Stimulated activated CD8-positive, alpha-beta memory T cell treated with anti-CD3 and anti-CD28 coated beads, Interleukin-15, amount 100 ng/mL, for 1 hour (primary cell): ENCODE measurements at places on chromosomes 1 and 21.

DNA sequence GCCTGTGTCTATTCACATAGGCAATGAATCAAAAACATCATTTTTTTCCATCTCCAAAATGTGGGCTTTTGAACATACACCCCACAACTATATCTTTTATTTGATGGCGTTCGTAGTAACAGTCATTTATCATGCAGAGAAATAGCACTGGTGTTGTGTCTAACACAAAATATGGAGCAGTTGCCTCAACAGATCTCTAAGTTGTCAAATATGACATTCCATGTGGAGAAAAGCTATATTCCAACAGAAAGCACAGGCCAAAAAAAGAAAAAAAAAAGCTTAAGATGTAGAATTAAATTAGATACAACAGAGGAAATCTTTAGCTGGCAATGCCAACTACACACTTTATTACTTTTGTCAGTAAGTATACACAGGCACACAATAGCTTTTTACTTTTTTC is 411.7 kb downstream of the BRINP3 start:
- DNase-seq: no peak

- DNase-seq: no peak
These were observed 75.0 kb downstream of the PTPN14 start for GRCh38 chr1:214476229-214476985.

DNA sequence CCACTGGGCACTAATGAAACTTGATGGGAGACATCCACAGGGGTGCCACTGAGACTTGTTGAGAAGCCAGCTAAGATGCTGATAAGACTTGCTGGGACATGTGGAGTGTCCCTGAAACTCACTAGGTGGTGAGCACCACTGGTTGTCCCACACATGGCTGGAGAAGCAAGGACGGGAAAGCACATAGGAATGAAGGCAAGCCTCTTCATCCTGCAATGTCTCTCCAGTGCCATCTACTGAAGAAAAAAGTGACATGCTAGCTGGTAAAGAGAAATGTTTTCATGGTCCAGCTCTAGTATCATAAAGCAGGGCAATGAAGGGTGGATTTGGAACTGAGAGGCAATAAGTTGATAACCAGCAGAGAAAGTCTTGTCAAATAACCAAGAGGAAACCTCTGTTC is 283.0 kb downstream of the PAPPA2 start:
- DNase-seq: no peak

DNA sequence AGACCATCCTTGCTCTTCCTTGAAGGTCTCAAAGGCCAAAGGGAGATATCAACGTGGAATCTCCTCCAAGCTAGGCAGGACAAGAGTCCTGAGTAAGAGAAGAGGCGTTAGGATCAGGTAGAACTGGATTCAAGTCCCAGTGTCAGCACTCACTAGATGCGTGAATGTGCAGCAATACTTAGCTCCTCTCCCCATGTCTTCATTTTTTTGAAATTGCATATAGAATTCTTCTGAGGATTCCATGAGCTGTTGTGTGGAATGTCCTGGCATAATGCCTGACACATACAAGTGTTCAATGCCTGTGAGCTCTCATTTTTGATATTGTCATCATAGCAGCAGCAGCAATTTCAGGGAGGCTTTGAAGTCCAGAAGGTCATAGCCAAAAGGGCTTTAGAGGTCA is 333.2 kb downstream of the KCNH1 start:
- no peak for DNase-seq

DNA sequence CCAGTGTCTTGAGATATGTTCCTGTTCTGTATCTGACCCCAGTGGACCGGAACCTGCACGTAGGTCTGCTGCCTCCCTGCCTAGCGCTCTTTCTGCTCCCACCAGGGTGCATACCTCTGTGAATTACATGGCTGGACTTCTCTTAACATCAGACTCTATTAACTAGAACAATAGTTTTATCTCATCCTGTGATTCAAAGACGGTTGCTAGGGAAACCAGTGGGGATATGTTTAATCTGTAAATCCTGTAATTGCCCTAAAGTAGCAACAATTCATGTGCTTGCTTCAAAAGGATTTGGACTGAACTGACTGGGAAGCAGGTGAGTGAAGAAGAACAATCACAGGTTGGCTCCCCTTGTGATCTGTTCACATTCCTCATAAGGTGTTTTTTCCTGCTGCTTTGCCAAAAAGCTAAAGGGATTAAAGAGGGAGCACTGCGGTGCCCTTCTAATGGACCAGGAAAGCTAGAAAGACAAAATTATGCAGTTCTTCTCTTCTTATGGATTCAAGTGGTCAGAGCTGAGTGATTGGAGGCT is 52.7 kb upstream of the DIRAS3 start:
- DNase-seq: no peak

DNA sequence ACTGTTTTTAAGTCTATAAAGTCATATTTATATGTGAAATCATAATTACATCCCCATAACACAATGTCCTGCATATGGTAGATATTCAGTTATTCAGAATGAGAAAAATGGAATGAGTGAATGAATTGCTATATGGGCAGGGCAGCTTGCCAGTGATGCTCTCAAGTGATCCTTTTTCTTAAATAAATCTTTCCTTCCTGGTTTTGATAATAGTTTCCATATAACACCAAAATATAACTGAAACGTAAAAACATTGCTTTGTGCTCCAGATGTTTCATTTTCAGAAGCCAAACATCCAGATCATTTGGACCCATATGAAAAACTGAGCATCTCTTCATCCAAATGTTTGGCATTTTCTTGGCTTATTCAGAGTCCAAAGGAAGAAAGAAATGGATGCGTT is 30.2 kb upstream of the RGS8 start:
- no peak for DNase-seq

DNA sequence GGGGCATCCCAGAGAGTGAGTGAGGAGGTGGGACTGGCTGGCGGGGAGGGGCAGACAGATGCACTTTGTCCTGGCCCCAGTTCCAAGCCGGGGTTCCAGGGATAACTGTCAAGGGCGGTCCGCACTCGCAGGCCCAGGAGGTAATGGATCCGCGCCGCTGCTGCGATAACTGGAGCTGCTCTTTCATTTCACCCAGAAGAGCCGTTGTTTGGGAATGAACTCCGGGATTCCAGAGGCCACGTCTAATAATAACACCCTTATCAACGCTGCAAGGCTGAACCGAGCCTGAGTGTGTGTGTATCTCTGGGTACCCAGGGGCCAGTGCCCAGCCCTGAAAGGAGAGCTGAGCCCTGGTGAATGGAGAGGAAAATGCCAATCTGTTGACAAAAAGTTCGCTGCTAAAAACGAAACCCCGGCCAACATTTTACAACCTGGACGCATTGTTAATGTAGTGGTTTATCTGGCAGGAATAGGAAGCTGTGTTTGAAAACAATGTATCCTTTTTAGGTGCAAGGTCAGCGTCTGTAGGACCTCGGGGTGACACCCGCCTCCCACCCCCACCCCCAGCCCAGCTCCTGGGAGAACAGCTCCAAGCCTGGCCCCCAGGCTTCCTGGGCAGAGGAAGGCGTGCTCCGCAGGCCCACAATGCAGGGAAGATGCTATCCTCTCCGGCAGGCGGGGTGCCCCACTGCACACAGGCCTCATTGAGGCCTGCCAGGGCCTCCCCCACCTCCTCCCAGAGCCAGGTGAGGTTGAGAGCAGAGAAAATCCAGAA is 119.7 kb downstream of the PROX1 start:
- DNase-seq: no peak

DNA sequence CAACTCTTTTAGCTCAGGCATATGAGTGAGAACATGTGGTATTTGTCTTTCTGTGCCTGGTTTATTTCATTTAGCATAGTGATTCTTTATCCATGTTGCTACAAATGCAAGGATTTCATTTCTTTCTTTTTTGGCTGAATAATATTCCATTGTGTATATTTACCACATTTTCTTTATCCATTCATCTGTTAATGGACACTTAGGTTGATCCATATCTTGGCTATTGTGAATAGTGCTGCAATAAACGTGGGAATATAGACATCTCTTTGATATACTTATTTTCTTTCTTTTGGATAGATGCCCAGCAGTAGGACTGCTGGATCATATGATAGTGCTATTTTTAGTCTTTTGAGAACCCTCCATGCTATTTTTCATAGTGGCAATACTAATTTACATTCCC is 30.8 kb downstream of the ASB17 start:
- no peak for DNase-seq

- DNase-seq: no peak
These were observed 147.3 kb downstream of the HS2ST1 start for GRCh38 chr1:87061742-87062156.

GRCh38 chr1:70706381-70707037 is 295.4 kb downstream of the CTH start:
- DNase-seq: no peak
